ENCODE measurements at places on chromosomes 1 and 21. TPM values are rescaled to one million over a fixed set of nuclear protein-coding genes. Genes with fewer than 3 reads are reported as not detected.

Gene PTAFR
- 2.8 TPM for total RNA-seq

Gene SYTL1
- total RNA-seq = 4.3 TPM

Gene OR2L3
- 3.6 TPM for total RNA-seq

Gene RNU1-3
- total RNA-seq = 5,323 TPM

Gene SFN
- not detected for total RNA-seq

Gene OR2L2
- 4.5 TPM for total RNA-seq

Gene TNFSF4
- 6.5 TPM for total RNA-seq

Gene AMPD1
- total RNA-seq = not detected

Gene OR2T12
- not detected for total RNA-seq

Data from dorsolateral prefrontal cortex (tissue), 122 donors.